ENCODE measurements at places on chromosomes 13 and 19.

GRCh38 chr19:57888107-57888559 lies 704 bp downstream of the ZNF814 start:
- DNase-seq: no peak

DNA sequence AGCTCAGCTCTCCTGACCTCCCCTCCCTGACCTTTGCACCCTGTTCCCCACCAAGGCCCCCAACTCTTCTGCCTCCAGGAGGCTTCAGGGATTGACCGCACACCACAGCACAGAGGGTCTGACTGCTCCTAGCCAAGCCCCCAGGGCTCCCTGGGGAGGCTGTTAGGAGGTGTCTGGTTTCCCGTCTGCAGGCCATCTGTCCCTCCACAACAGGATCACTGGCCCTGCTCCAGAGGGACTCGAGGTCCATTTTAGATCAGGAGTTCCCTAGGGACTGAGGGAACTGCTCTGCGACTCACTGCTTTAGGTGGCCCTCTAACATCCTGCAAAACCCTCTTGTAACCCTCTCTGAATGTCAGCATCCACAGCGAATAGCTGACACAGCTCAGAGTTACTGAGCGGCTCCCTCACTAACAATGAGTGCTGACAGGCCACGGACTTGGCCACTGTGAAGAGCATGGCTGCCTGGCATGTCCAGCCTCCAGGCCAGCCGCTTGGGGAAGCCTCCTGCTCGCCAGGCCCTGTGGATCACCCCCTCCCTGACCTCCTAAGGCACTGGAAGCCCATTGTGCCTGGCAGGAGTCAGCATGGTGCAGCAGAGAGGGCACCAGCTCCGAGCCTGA lies 17.7 kb downstream of the GRIK5 start:
- no peak for DNase-seq

DNA sequence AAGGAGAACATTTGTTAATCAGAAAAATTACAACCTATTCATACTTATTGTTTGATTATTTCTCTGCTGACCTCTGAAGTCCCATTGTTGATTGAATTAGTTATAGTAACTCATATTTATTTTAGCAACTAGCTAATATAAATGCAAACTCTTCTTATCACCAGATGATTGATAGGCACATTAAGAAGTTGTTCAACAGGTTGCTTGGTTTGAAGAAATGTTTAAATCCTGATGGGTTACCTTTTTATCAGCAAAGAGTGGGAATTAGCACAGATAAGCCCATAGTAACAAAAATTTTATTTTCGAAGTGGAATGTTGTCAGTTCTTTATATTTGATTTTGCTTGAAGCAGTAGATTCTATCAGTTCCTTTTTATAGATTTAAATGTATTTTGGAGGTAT lies 44.4 kb downstream of the KLF5 start:
- no peak for DNase-seq

DNA sequence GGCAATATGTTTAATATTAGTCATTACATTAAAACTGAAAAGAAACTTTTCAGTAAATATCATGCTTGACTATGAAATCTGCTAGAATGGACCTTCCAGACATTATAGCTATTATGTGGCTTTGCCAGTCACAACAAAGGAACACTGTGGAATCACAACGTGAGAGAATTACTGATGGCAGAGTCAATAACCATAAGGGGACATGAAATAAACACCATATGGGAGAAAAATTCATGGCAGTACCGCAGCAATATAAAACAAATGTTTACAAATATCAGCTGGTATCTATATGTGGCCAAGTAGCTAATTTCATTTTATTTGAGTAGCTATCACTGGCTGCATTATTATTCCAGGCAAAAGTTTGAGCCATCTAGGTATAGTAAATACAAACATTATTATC lies 1818.6 kb downstream of the PCDH9 start:
- no peak for DNase-seq

- DNase-seq: no peak
Measured at GRCh38 chr13:51588406-51588949, 4.2 kb downstream of the WDFY2 start.

GRCh38 chr13:40420160-40420740 lies 246.2 kb downstream of the FOXO1 start:
- DNase-seq: no peak

GRCh38 chr19:45676851-45677263 lies 8.8 kb downstream of the GIPR start:
- no peak for DNase-seq

DNA sequence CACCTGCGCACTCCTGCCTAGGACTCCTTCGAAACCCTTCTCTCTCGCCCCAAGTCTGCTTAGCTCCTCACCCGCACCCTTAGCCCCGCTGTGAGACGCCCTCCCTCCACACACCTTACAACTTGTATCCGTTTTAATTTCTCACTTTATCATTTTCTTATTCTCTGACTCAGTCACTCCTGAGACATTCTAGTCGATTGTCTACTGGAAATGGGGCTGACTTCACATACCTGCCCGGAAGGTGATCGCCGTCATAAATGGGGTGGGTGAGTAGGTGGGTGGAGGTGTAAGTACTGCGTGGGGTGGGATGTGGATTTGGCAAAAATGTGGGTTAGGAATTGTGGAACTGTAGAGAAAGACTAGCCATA lies 714 bp downstream of the NDFIP2 start:
- DNase-seq: no peak

DNA sequence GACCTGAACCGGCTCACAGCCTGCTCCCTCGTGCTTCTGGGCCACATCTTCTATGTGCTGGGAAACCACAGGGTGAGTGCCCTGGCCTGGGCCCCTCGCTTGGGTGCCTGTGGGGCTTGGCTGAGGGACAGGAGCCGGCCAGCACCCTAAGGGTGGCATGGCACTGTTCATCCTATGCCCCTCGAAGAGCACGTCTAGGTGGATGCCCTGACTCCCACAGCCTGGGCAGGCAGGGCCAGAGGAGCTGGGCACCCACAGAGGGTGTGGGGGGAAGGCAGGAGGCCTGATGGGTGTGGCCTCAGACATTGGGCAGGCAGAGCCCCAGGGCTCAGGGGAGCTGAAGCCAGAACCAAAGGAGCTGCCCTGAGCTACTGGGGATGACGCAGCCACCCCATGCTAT lies 28.7 kb downstream of the MAU2 start:
- DNase-seq: no peak

DNA sequence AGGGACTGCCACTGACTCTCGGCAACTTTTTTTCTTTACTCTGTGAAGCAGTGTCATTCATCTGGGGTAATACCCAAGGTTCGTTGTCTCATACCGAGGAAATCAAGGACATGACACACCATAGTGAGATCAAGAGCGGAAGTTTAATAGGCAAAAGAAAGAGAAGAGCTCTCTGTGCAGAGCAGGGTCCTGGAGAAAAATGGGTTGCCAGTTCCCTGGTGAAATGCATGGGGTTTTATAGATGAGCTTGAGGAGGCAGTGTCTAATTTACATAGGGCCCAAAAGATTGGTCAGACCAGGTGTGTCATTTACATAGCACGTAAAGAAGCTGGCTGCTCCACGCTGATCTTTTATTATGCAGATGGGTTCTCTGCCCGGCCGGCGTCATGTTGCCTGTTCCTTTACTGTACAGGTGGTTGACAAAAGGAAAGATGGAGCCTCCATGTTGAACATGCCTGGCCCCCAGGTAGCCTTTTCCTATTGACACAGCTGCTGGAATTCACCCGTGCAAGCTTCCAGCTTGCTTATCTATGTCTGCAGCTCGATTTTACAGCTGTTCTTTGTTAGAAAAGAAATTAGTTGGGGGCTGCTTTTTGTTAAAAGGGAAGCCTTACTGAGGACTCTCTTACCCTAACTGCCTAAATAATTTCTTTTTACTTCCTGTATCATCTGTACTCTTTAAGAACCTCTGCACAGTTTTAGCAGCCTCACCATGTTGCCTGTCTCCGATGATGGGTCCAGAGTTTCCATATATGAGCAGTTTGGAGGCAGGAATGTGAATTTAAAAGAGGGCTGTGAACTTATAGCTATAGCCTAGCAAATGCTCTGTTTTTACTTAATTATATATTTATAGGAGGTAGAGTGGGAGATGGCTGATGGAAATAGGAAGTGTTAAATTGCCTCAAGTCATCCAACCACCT lies 98.0 kb upstream of the DIAPH3 start:
- DNase-seq: peak; percentile 88

DNA sequence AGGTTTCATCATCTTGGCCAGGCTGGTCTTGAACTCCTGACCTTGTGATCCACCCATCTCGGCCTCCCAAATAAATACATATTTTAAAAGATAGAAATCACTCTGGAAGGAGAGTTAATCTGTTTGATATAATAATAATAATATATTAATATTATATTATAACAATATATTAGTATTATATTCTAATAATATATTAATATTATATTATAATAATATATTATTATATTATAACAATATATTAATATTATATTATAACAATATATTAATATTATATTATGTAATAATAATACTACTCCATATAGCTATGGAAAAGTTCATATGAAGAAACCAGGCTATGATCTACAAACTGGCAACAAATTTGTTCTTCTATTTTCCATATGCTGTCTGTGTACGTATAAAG lies 16.8 kb downstream of the HPN start:
- no peak for DNase-seq

DNA sequence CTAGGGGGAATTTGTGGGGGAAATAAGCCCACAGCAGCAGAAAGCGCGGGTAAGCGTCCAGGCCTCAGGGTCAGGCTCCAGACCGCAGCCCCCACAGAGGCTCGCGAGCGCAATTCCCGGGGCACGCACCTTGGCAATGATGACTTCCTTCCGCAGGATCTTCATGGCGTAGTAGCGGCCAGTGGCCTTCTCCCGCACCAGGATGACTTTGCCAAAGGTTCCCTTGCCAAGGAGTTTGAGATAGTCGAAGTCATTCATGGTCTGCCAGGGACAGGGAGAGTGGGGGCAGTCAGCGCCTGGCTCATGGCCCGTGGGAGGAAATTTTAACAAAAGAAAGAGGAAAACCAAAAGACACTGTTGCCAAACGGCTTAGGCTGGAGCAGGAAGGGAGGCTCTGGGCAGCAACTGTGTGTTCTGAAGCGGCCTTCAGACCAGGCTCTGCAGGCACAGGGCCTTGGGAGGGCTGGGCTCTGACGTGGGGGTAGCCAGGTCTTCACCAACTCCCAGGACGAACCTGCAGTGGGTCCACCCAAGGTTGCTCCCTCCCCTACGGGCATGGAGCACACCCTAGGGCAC lies 15.4 kb upstream of the CCNP start:
- DNase-seq: no peak

DNA sequence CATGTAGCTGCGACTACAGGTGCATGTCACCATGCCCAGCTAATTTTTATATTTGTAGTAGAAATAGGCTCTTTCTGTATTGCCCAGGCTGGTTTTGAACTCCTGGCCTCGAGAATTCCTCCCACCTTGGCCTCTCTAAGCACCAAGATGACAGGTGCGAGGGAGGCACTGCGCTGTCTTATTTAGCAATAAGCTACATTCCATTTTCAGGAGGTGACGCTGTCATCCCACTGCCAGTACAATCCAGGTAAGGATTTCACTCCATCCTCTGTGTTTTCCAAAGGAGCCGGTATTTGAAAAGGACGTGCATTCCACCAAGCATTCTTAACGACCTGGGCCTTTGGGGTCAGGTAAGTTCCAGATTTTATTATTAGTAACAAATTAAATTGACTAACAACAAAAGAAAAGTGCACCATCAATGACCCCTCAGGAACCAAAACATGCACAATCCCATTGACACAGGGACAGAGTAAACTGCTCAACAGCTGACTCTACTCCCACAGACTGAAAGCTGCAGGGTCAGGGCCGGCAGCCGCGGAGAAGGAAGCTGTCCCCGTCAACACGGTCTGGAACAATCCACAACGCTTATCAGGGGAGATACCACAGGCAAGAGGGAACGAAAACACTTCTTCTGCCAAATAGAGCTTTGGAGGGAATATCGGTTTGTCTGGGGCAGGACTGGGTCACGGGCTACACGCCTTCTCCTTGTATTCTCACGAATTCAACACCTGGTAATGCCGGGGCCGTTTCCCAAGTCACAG lies 82.8 kb downstream of the INSR start:
- DNase-seq: no peak

DNA sequence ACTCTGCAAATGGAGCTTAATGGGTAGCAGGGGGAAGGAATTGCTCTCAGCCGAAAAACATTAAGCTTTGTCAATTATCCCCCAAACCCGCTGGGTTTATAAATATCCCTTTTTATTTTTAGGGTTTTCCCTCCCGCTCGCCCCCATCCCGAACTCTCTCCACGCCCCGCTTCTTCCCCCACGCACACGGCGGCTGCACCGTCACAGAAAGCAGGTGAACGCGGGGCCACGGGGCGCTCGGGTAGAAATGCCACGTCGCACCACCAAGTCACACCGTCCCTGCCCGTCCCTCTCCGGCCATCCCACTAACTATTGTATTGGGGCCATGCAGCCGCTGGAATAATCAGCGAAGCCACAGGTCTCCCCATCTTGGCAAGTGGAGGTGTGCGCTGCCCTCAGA lies 3.5 kb downstream of the PTPRS start:
- DNase-seq: no peak

- DNase-seq: no peak
Measured at GRCh38 chr13:43041369-43041921, 18.1 kb downstream of the DNAJC15 start.

DNA sequence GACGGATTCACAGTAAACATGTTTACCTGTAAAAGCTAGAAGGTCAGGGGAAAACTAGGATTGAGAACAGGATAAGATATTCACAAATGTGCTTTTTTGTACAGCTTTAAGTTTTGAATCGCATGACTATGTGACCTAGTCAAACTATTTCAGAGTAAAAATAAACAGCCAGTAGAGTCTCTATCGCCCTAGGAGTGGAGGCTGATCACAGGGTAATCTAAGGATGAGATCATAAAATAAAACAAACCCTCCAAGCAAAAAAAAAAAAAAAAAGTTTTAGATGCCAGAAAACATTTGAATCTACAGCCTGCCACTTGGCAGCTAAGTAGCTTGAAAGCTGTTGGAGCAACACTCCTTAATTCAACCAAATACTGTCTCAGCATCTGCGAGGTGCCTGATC lies 26.8 kb downstream of the ZNF350 start:
- no peak for DNase-seq

- no peak for DNase-seq
Measured at GRCh38 chr13:45512098-45512496, 47.4 kb downstream of the COG3 start.

- no peak for DNase-seq
Measured at GRCh38 chr13:49219647-49220035, 497 bp upstream of the MLNR start.

DNA sequence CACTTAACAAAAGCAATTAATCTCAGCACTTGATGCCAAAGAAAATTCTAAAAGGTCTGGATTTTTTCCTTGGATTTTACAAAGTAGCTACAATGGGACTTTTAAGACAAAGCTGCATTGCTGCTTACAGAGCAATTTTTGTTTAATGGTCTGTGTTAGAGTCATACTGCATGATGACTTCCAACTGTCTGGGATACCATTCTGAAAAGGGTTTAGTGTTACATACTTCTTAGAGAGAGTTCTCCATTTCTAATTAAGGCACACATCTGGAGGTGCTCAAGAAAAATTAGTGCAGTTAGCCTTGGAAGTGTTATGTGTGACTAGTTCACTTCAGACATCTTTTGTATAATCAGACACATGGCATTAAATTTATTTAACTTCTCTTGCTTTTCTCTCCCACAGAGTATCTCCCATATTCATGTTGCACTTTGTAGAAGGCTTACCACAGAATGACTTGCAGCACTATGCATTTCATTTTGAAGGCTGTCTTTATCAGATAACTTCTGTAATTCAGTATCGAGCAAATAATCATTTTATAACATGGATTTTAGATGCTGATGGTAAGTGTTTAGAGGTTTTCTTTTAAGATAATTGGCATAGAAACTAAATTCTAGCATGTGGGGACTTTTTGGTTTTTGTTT lies 35.1 kb downstream of the USPL1 start:
- DNase-seq: no peak

GRCh38 chr19:54035215-54036178 lies 28.2 kb downstream of the VSTM1 start:
- no peak for DNase-seq

Data from NCI-H774 (cell line).